ENCODE measurements at places on chromosomes 7 and 10. TPM values are rescaled to one million over a fixed set of nuclear protein-coding genes. Genes with fewer than 3 reads are reported as not detected.
A peak's percentile ranks its signal among the peaks of the same experiment; 100 is the strongest.

GRCh38 chr10:47240173-47240572, 59.8 kb upstream of the GDF10 start:
- DNase-seq: peak; percentile 53

SPDYE6 gene
- not detected for total RNA-seq

GRCh38 chr10:26334232-26334931, 103.8 kb upstream of the APBB1IP start:
- no peak for DNase-seq

OR2A5 gene
- not detected for total RNA-seq

DNA sequence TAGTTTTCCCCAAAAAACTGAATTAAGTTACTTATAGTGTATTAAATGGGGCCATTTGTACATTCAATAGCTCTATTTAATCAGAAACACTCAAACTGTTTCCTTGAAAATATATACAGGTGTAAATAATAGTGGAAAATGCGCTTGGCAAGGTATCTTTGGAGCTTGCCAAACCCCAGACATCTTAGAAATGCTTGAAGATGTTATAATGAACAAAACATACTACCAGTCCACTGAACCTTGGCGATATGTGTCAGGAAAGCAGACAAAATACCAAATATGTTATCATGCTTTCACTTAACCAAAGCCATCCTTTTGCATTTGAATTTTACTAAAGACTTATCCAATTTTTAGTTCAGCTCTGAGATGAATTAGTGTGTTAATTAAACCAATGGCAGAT, 352.7 kb upstream of the SEMA3A start:
- no peak for DNase-seq

DNA sequence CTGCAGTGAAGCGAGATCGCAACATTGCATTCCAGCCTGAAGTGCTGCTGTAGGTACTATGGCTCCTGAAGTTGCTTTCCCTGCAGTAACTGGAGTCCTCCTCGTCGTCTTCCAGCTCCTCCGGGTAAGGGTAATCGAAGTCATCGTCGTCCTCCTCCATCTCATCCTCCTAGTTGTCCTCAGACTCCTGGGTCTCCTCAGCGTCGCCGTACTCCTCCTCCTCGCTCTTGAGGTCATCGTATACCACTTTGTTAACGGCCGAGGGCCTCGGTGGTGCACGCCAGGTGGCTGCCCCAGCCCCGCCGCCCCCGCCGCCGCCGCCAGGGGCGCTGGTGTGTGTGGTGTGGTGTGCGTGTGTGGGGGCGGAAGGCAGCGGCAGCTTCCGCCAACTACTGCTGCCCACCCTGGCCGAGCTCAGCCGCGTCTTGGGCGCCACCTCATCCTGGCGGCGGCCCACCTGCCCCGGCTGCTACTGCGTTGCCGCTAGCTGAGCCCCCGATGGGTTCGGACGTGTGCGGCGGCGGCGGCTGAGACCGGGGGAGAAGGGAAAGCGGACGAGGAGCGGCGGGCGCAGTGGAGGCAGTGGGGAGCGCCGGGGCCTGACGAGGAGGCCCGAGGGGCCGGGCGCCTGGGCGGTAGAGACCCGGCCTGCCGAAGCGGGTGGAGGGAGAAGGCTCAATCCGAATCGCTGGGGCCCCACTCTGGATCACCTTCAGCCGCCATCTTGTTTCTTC, 11.8 kb upstream of the ACBD5 start:
- DNase-seq: no peak

DNA sequence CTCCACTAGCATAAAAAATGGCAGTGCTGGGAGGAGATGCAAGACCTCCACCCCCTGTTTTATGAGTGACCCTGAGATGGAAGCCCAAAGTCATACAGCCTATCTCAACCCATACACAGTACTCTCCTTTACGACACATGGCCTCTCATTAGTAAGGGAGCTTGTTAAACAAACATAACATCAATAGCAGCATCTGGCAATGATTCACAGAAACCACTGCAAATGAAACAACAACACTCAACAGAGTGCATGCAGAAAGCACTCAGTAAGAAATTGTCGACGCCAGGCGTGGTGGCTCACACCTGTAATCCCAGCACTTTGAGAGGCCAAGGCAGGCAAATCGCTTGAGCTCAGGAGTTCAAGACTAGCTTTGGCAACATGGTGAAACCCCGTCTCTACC, 27.5 kb upstream of the FIGNL1 start:
- DNase-seq: no peak

GRCh38 chr7:128914566-128915151, 4.2 kb upstream of the KCP start:
- DNase-seq: no peak

IGFBP3 gene
- total RNA-seq: 321 TPM

- DNase-seq: no peak
Observed at GRCh38 chr10:110694820-110695538, 50.8 kb downstream of the RBM20 start.

PAXIP1 gene
- total RNA-seq: 12.5 TPM

- no peak for DNase-seq
Observed at GRCh38 chr7:112067200-112067599, 139.0 kb downstream of the DOCK4 start.

LRGUK gene
- total RNA-seq: 0.30 TPM

- DNase-seq: no peak
Observed at GRCh38 chr7:142632271-142633134, 116.8 kb upstream of the PRSS1 start.

GRID1 gene
- 0.11 TPM for total RNA-seq

GRCh38 chr10:72353028-72353964, 1.4 kb downstream of the DNAJB12 start:
- DNase-seq: no peak

GPR146 gene
- 1.9 TPM for total RNA-seq

- no peak for DNase-seq
Observed at GRCh38 chr10:83932245-83932644, 207.1 kb upstream of the GHITM start.

DNA sequence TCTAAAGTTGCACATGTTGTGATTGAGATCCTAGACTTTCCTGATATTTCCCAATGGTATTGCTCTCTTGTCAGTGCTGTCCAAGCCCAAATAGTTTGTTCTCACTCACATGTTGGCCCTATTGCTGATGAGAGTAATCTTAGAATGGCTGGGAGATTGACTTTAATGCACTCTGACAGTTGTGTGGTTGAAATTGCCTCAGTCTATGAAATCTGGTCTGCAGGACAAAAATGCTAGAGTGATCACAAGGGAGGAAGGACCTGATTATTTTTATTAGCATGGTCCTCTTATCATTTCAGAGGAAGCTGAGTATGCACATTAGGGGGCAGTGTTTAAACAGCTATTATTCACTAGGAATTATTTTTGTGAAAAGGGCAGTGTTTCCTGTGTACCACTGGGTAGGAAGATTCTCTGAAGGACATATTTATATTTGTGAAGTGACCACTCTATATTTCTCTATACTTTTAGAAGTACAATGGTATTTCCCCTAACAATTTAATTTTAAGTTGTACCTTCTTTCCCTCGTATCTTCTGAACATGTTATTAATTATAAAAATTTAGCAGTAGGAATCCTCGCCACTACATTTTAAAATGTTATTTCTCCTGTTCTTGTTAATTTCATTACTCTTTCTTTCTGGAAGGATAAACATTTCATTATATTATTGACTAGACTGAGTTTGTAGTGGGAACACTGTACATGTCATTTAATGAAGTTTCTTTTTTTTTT, 64.4 kb downstream of the SUGCT start:
- DNase-seq: peak; percentile 68

GRCh38 chr10:1464881-1465417, 272.4 kb downstream of the ADARB2 start:
- DNase-seq: no peak

- DNase-seq: no peak
Observed at GRCh38 chr7:27872356-27873275, 132.7 kb downstream of the TAX1BP1 start.

- DNase-seq: peak; percentile 7
Observed at GRCh38 chr7:130151591-130152492, 53.4 kb downstream of the TMEM209 start.
